ENCODE measurements at places on chromosomes 3 and 15. TPM values are rescaled to one million over a fixed set of nuclear protein-coding genes. Genes with fewer than 3 reads are reported as not detected.
A peak's percentile ranks its signal among the peaks of the same experiment; 100 is the strongest.

GRCh38 chr15:40407330-40407990 lies 1.9 kb downstream of the IVD start:
- H3K4me1 ChIP-seq = peaks cover 9% of the 10 kb centered on the region
- H3K36me3 ChIP-seq = peaks cover 19% of the 10 kb centered on the region
- no peak overlapping the region for H3K27ac ChIP-seq
- H3K27me3 ChIP-seq = no peaks in the 10 kb centered on the region

- peak overlapping the region; percentile 96 for H3K27ac ChIP-seq
- DNase-seq = no peak
- no peaks in the 10 kb centered on the region for H3K4me1 ChIP-seq
- H3K36me3 ChIP-seq = no peaks in the 10 kb centered on the region
- H3K4me3 ChIP-seq = peak overlapping the region; percentile 87
- no peaks in the 10 kb centered on the region for H3K27me3 ChIP-seq
Measured at GRCh38 chr15:45586601-45587094, 531 bp upstream of the BLOC1S6 start.

GPR87 gene
- not detected for total RNA-seq

DNA sequence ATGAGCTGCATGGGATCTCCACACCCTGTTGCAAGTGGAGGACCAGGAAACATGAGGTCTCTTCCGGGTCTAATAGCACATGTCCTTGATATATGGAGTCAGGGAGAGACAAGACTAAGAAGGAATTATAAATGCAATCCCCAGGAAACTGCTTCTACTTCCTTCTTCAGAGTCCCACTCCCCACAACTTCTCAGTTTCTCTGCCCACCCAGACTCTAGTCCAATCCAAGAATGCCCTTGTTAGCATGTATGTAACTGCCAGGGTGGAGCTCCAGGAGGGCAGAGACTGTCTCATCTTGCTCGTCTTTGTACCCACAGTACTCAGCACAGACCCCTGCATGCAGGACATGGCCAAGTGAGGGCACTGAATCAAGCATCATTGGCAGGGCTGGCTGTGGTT lies 8.3 kb downstream of the DAPK2 start:
- no peaks in the 10 kb centered on the region for H3K4me1 ChIP-seq
- H3K27ac ChIP-seq = no peak overlapping the region
- H3K4me3 ChIP-seq = no peak overlapping the region
